ENCODE measurements at places on chromosomes 16 and 17. TPM values are rescaled to one million over a fixed set of nuclear protein-coding genes. Genes with fewer than 3 reads are reported as not detected.

DNA sequence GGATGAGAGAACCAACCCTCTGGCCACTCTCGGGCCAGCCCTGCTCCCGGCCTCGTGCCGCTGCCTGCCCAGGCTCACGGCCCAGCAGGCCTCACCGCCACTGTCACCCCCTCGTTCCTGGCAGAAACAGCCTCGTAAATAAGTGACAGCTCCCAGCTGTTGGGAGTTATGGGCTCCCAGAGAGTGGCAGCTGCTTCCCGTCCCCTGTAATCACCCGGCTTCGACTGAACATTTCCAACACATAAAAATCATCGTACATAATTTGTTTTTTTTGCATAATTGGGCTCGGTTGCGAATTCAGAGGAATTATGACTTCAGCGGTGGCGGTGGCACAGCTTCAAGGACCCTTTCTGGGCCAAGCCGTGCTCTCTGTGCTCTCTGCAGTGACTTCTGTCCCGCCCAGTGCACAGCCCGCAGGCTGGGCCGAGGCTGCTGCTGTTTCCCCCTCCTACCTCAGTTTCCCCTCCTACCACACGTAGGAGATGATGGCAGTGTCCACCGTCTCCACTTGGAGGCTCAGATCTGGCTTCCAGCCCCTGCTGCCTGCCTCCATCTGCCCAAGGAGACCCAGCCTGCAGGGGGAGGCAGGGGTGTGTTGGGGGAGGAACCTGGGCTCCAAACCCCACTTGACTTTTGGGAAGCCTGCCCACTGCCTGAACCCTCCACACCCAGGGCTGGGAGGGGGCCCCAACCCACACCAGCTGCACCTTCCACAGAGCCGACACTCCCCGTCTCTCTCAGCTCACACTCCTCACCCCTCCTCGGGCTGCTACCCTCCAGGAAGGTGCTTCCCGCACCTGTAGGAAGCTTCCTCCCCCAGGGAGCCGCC is 84.9 kb downstream of the RTN4RL1 start:
- peak; percentile 88 for DNase-seq

- peak; percentile 91 for DNase-seq
Measured at GRCh38 chr17:336110-337021, 16.2 kb downstream of the RPH3AL start.

GRCh38 chr17:81340607-81341515 is 45.8 kb upstream of the SLC38A10 start:
- DNase-seq, result no peak

GRCh38 chr16:89338863-89339262 is 121.4 kb downstream of the ZNF778 start:
- no peak for DNase-seq

GRCh38 chr16:84139628-84140258 is 5.2 kb downstream of the HSDL1 start:
- DNase-seq, result no peak

DNA sequence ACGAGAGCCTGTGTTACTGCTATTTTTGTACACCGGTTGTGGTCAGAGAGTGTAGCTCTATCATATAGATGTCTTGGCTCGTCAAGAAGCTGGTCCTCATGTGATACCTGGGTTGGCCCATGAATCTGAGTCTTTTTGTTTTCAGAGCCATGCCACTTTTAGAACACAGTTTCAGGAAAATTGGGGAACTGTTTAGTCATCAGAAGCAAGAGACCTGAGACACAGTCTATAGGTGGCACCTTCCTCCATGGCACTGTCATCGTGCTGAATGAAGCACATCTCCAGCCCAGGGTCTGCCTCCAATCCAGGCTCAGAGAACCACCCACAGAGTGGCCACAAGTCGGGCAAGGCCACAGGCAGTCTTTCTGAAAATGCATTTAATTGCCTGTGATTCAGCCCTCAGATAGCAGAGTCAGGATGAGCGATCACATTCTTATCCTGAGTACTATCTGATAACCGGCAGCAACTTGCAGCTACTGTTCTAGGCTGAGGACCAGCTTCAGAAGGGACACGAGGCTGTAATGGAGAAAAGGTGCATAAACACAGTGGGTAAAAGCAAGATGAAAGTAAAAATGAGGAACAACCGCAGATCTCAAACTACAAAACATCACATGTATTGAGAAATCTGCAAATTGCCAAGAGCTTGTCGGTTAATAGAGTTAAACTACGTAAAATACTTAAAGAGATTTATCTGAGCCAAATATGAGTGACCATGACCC is 14.2 kb upstream of the HAPSTR1 start:
- DNase-seq, result no peak

GRCh38 chr17:49899191-49899485 is 51.3 kb upstream of the TAC4 start:
- DNase-seq, result no peak

- DNase-seq, result no peak
Measured at GRCh38 chr17:63881935-63882601, at the start of gene GH2. GH2 (minus strand) TSS chr17:63881944; CDS start chr17:63881801, 143 bp downstream.

- DNase-seq, result no peak
Measured at GRCh38 chr17:17840751-17841591, 4.2 kb upstream of the SREBF1 start.

- no peak for DNase-seq
Measured at GRCh38 chr16:81846105-81846504, 67.0 kb downstream of the PLCG2 start.

- DNase-seq, result no peak
Measured at GRCh38 chr17:38750044-38750311, 1.8 kb upstream of the PCGF2 start.

DNA sequence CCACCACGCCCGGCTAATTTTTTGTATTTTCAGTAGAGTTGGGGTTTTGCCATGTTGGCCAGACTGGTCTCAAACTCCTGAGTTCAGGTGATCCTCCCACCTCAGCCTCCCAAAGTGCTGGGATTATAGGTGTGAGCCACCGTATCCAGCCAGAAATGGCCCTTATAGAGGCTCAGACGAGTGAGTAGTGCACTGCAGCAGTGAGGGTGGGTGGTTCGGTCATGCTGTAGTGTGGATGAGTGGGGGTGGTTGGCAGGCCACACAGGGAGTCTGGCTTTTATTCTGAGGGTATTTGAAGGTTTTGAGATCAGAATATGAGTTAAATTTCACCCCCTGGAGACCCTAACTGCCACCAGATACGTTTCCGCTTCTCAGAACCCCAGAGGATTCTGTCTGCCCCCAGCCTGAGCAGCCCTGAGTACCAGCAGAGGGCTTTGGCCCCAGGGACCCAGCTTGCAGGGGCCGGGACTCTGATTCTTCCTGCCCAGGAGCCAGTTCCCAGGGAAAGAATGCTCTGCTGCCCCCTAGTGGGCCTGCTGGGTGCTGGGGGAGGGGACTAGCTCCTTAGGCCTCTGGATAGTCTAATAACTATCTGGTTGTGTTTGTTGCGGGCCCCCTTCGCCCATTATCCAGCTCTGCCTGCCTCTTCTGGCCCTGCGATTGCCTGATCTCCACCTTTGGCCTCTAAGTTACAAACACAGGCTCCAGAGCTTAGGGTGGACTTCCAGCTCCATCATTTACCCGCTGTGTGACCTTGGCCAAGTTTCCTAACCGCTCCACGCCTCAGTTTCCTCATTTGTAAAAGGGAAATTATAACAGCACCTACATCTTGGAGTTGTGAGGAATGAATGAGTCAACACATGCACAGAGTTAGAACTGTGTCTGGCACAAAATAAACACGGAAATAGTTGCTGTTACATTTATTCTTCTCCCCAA is 2.0 kb downstream of the ZNF771 start:
- DNase-seq, result peak; percentile 80

- DNase-seq, result no peak
Measured at GRCh38 chr16:1259760-1260068, 3.8 kb downstream of the TPSD1 start.

- DNase-seq, result peak; percentile 70
Measured at GRCh38 chr17:64117981-64118979, 11.7 kb downstream of the ERN1 start.

DNA sequence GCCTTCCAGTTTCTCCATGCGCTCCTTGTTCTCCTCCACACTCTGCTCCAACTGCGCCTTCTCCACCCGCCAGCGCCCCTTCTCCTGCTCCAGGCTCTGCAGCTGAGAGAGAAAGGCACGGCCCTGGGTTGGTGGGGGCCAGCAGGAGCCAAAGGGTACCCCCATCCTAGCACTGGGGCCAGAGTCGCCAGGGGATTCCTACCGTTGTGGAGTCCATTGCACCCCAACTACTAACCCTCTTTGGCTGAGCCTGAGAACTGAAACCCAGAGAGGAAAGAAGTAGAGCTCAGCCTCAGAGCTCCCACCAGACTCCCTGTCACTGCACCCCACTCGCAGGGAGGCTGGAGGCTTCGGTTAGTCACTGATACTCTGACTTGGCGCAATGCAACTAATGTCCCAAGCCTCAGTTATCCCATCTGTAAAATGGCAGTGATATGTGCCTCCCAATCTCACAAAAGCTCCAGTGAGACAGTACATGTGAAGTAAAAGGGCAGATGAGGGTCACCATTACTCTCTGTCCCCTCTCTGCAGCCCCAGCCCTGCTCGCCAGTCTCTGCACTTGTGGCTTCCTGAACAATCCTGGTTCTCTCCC is 6.2 kb upstream of the SAMD14 start:
- no peak for DNase-seq

GRCh38 chr17:81365148-81365600 is 30.1 kb upstream of the BAHCC1 start:
- peak; percentile 80 for DNase-seq

DNA sequence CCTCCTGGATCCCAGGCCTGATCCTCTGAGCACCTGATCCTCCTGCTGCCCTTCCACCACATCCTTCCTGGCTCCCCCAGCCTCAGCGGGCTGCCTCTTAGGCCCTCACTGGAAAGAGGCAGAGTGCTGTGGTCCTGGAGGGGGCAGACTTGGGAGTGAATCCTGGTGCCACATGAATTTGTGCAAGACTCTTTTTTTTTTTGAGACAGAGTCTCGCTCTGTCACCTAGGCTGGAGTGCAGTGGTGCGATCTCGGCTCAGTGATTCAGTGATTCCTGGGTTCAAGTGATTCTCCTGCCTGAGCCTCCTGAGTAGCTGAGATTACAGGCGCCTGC is 3.1 kb downstream of the GHDC start:
- no peak for DNase-seq

- no peak for DNase-seq
Measured at GRCh38 chr16:79090966-79091365, 509.6 kb downstream of the MAF start.

DNA sequence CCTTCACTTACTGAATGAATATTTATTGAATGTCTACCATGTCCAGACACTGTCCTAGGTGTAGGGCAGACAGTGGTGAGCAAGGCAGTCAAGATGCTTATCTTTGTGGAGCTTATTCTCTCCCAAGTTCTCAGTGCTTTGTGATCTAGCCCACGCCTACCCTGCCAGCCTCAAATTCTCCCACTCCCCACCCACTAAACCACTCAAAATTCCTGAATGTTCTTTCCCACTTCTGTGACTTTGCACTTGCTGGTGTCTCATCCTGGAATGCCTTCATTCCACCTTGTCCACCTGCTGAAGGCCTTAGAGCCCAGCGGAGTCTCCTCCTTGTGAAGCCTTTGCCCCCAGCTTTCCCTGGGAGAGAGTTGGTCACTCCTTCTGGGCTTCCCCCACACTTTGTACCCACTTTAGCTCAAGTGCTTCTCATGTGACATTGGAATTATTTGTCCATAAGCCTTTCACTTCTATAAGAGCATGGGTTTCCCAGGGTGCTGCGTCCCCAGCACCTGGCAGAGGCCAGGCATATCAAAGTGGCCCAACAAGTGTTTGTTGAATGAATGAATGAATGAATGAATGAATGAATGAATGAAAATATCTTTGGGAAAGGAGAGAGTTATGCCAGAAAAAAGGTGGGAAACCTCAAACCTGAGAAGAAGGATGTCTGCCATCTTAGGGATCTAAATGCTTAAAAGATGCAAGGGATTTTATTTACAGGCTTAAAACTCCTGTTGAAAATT is 23.0 kb downstream of the CCDC182 start:
- DNase-seq, result no peak

DNA sequence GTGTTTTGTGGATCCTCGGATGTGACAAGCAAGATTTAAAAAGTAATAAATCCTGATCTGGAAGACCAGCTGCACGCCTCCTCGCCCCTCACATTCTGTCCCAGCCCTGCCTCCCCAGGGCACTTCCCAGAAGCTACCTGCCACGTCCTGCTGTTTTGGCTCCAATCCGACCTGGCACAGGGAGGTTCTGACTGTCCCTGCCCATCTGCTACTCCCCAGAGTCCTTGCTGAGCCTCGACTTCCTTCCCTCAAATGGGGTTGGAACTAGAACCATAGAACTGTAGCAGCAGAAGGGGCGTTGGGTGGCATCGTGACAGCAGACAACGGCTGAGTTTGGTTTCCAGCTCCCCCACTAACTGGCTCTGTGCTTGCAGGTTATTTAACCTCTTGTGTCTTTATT is 71.7 kb downstream of the RPH3AL start:
- no peak for DNase-seq

GRCh38 chr17:798246-798645 is 16.1 kb downstream of the MRM3 start:
- DNase-seq, result no peak

GRCh38 chr16:997440-998051 is 16.0 kb downstream of the SOX8 start:
- DNase-seq, result no peak

- no peak for DNase-seq
Measured at GRCh38 chr16:84166796-84167695, 19.8 kb downstream of the TAF1C start.

DNA sequence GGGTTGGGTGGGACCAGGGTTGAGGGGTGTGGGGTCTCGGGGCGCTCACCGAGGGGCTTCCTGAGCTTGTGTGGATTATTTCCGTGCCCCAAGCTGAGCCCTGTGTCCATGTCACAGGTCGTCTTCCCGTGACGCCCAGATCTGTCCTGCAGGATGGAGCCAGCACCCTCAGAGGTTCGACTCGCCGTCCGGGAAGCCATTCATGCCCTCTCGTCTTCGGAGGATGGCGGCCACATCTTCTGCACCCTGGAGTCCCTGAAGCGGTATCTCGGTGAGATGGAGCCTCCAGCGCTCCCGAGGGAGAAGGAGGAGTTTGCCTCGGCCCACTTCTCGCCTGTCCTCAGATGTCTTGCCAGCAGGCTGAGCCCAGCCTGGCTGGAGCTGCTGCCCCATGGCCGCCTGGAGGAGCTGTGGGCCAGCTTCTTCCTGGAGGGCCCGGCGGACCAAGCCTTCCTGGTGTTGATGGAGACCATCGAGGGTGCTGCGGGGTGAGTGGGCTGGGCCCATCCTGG is 1.0 kb downstream of the TELO2 start:
- DNase-seq, result peak; percentile 79

DNA sequence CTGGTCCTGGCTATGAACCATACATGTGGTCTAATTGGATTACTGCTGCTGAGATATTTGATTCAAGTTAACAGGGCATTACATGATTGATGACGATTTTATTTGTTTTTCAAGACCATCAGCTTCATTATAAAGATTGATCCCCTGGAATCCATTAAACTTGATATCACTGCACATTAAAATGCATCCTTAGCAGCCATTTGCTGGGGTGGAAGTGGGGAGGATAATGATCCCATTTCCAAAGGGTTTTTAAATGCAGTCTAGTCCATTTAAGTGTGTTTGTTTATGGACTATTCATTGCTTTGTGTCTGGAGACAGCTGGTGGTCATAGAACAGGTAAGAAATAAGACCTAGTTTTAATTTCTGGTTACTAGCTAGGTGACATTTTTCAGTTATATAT is 40.9 kb downstream of the ADAMTS18 start:
- DNase-seq, result no peak

PIPOX gene
- total RNA-seq, result 1.3 TPM

CA10 gene
- total RNA-seq, result not detected

ABCC6 gene
- total RNA-seq, result 44.0 TPM

MRC2 gene
- 93.3 TPM for total RNA-seq

RAD51D gene
- 13.6 TPM for total RNA-seq

NPW gene
- total RNA-seq, result 0.94 TPM

SPN gene
- 27.7 TPM for total RNA-seq

HBA2 gene
- 149 TPM for total RNA-seq

RCVRN gene
- total RNA-seq, result 0.50 TPM

PMP22 gene
- 165 TPM for total RNA-seq

CLCN7 gene
- total RNA-seq, result 110 TPM

All from left lung (tissue), 14 donors.